ENCODE measurements at places on chromosomes 12 and 14. TPM values are rescaled to one million over a fixed set of nuclear protein-coding genes. Genes with fewer than 3 reads are reported as not detected.
A peak's percentile ranks its signal among the peaks of the same experiment; 100 is the strongest.

GRCh38 chr14:55589171-55589570 lies 9.2 kb downstream of the KTN1 start:
- no peak for DNase-seq

GRCh38 chr12:98073610-98074009 lies 441.8 kb upstream of the TMPO start:
- no peak for DNase-seq

- DNase-seq, result no peak
Measured at GRCh38 chr12:13661005-13661887, 320.2 kb downstream of the GRIN2B start.

Gene BTG1
- 163 TPM for total RNA-seq

GRCh38 chr14:76191297-76191696 lies 39.6 kb downstream of the GPATCH2L start:
- DNase-seq, result no peak

- DNase-seq, result no peak
Measured at GRCh38 chr14:59294662-59294992, 106.2 kb downstream of the DAAM1 start.

GRCh38 chr12:108425238-108425795 lies 86.2 kb upstream of the CMKLR1 start:
- no peak for DNase-seq

Gene KRT6A
- total RNA-seq, result 3.0 TPM

GRCh38 chr12:103470664-103471063 lies 25.1 kb downstream of the C12orf42 start:
- DNase-seq, result no peak

GRCh38 chr14:61101803-61102548 lies 120.9 kb downstream of the SLC38A6 start:
- no peak for DNase-seq

- no peak for DNase-seq
Measured at GRCh38 chr12:106304797-106305196, 2.3 kb downstream of the TCP11L2 start.

DNA sequence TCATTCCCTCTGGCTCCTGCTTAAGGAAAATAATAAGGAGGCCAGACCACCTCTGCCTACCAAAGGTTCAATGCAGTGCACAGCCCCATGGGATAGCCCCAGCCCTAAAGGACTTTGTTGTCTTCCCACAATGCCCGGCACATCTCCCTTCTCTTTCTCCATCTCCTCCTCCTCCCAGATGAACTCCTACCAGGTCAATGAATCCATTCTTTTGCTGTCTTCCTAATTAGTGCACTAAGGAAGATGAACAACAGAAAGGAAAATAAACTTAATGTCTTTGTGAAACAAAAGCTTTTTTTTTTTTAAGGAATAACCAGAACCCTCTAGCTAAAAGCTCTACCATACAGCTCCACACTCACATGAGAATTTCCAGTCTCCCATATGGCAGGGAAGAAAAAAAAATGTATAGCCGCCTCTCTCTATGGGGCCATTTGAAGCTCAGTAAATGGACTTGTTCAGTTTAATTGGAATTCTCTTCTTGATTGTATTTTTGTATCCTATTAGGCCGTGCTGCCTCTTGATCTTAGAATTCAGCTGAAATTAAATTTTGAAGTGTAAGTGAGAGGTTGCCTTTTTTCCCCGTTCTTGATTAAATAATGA lies 41.8 kb upstream of the HSPB8 start:
- DNase-seq, result no peak

GRCh38 chr12:58889557-58889956 lies 30.7 kb downstream of the LRIG3 start:
- DNase-seq, result no peak

- no peak for DNase-seq
Measured at GRCh38 chr12:67667276-67668073, 18.9 kb downstream of the DYRK2 start.

DNA sequence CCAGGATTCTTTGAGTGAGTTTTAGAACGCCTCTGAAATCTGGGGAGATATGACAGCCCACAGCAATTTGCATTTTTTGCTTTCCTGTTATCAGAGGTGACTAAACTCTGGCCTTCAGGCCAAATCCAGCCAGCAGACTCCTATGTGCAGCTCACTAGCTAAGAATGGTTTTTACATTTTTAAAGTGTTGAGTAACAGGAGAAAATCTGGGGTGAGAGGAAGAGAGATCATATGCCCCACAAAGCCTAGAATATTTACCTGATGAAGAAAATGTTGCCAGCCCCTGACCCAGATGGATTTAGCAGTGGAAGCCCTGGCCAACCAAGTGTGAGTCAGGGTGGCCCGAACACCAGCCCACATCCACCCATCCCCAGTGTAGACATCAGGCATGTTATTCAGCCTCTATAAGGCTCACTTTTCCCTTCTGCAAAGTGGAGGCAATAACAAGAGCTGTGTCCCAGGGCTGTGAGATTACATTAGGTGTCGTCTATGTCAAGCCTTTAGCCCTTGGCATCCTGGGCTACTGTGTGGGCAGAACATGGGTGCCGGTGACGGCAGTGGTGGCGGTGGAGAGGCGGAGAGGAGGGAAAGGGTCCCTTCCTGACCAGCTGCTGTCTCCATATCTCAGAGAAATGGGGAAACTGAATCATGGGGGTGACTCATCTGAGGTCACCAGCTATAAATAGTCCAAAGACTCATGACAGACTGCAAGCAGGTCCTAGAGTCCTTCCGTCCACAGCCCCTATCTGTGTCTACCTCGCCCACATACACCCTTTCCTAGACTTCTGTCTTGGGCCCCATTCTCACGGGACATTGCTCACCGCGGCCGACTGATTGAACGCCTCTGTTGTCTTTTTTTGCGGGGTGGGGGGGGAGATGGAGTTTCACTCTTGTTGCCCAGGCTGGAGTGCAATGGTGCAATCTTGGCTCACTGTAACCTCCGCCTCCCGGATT lies 32.6 kb upstream of the CD9 start:
- peak; percentile 88 for DNase-seq

Gene HCAR2
- 7.6 TPM for total RNA-seq

Gene IFNG
- not detected for total RNA-seq

DNA sequence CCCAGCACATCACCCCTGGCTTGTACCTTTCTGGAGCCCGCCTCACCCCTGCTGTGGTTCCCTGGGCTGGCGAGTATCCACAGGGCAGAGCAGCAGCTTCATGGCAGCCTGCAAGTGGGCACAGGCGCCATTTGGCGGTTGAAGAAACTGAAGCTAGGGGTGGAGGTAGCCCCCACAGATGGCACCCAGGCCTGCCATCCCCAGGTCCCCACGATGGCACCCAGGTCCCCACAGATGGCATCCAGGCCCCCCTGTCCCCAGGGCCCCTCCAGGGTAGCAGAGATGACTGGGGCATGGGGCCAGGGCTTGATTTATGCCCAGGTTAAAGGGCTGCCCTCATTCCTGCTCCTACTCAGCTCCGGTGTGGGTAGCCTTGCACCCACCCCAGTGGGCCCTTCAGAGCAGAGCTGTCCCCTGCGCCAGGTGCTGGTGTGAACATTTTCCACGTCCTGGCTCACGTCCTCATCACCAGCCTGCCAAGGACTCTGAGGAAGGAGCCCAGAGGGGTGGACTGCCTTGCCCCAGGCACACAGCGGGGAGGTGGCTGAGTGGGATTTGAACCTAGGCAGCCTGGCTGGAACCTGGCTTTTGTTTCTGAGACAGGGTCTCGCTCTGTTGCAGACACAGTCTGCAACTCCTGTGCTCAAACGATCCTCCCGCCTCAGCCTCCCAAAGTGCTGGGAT lies 8.7 kb downstream of the MMP17 start:
- no peak for DNase-seq

- DNase-seq, result no peak
Measured at GRCh38 chr12:58922849-58923248, 2.5 kb upstream of the LRIG3 start.

GRCh38 chr12:28132398-28132797 lies 57.9 kb upstream of the CCDC91 start:
- DNase-seq, result no peak

GRCh38 chr14:24297190-24297964 lies 2.2 kb downstream of the DHRS1 start:
- no peak for DNase-seq

Gene RPGRIP1
- 1.7 TPM for total RNA-seq

DNA sequence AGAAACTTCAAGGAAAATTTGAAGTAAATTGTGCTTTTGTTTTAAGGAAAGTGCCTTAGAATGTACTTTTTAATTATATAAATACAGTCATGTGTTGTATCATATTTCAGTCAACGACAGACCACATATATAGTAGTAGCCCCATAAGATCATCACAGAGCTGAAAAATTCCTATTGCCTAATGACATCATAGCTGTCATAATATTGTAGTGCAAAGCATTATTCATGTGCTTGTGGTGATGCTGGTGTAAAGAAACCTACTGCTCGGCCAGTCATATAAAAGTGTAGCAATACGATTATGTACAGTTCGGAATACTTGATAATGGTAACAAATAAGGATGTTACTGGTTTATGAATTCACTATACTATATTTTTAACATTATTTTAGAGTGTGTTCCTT lies 198.9 kb upstream of the SLC16A7 start:
- DNase-seq, result no peak

Gene SPRYD3
- 50.4 TPM for total RNA-seq

DNA sequence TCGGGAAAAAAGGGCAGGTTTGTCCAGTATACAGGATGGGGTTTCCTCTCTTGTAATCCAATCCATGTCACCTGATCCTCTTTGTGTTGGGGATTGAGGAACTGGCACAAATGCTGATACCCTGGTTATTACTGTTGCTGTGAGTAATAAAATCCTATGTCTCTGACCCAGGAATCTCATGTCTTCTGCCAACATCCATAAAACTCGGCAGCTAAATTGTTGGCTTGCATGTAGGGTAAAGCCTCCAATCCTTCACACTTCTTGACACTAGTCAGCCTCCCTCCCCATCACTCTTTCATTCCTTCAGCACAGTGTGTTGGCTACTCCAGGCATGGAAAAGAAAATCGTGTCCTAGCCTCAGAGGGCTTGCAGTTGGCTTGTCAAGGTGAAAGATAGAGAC lies 9.2 kb upstream of the NOS1 start:
- no peak for DNase-seq

DNA sequence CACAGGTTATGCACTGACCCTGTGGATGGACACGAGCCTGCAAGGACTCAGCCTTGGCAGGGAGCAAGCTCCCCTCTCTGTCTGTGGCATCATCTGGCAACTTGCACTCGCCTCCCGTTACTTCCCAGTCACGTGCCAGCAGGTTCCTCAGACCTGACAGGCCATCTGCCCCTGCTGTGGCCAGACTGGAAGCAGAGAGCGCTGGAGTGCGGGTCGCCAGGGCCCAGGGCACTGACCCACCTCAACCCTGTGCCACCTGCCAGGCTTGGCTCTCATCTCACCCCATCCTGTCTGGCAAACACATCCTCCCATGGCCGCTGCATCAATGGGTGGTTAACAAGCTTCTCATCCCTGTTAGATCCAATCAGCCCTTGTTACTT lies 28.4 kb downstream of the SLC6A12 start:
- DNase-seq, result no peak

GRCh38 chr12:116838365-116838764 lies 42.9 kb downstream of the HRK start:
- DNase-seq, result no peak

Gene MIP
- not detected for total RNA-seq

DNA sequence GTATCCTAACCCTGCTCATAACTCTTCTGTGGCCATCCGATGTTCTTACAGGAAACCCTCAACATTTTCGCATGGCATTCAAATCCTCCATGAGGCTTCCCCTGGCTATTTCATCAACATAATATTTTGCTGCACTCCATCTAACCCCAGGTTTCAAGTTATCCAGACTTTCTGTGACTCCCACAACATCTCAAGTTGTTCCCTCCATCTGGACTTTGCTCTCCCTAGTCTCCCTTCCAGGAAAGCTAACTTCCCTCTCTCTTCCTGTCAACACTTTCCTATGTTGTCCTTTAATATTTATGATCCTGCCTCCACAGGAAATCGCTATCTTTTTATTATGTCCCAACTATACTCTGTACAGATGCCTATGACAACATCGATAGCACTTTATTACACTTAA lies 146.1 kb downstream of the METTL25 start:
- no peak for DNase-seq

- no peak for DNase-seq
Measured at GRCh38 chr14:69593018-69593677, 18.2 kb upstream of the SUSD6 start.

DNA sequence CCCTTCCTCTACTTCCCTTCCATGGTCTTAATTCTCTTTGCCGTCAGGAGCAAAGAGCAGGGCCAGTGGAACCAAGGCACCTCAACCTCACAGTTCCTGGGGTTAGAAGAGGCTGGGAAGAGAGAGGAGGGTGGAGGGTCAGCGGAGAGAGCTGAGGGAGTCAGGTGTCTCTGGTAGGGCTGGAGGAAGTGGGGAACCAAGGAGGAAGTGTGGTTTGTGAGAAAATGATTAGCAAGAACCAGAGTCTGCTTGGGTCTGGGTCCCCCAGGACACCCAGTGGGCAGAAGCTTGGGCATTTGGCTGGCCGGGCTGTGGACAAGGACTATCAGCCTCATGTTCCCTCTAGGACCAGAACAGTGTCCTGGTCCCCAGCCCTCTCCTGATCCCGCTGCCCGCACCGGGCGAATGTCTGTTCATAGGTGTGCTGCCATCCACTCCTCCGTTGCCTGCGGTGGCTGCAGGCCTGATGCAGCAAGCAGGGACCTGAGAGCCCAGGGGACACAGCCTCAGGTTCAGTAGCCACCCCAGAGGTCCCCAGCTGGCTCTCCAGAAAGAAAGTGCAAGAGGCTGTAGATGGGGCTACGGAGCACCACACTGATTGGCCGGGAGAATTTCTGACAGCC lies 2.3 kb downstream of the HOXC12 start:
- no peak for DNase-seq

GRCh38 chr14:71463807-71464206 lies 468.4 kb upstream of the RGS6 start:
- no peak for DNase-seq

- no peak for DNase-seq
Measured at GRCh38 chr12:25558586-25558985, 5.5 kb upstream of the LMNTD1 start.

DNA sequence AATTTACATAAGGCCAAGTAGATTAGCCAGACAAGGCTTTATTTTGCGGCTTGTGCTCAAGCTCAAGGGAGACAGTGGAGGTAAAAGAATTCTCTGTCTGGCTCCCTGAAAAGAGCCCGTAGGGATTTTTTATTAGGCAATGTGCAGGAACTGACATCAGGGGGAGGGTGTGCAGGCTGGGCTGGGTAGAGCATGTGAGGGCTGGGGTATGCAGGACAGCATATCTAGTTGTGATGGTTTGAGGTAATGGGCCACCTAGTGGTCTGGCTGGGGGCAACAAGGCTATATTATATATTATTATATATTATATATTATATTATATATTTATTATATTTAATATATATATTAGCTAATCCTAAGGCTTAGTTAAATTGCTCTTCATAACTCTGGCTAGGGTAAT lies 102.1 kb downstream of the TMEM117 start:
- no peak for DNase-seq

- no peak for DNase-seq
Measured at GRCh38 chr14:98886982-98887381, 385.0 kb downstream of the BCL11B start.

DNA sequence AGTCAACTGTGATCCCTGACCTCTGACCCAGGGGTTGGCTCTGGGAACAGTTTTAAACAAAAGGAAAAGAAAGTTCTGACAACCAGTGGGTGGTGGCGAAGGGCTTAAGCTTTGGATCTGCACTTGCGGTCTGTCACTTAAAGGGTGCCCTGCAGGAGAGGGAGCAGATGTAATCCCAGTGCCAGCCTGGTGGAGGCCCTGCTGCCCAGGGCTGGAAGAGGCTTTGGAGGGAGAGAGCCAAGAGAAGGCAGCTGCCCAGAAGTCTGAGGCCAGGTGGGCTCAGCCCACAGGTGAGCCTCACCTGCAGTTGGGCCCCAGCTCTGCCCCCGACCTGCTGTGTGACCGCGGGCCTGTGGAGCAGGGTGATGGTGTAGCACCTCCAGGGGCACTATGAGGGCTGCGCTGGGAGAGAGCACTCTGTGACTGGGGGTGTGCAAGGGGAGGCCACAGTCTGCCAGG lies 19.1 kb downstream of the SH2B3 start:
- no peak for DNase-seq
